Activated T-helper 1 cell treated with anti-CD3 and anti-CD28 coated beads, Interleukin-2, amount 50 U/mL, for 16 hours (primary cell): ENCODE measurements at places on chromosomes 1 and 21.

- peak; percentile 53 for DNase-seq
These were observed 14.0 kb downstream of the LAPTM5 start for GRCh38 chr1:30743584-30744059.

- DNase-seq, result peak; percentile 37
These were observed 14.7 kb upstream of the POFUT2 start for GRCh38 chr21:45302082-45303061.

DNA sequence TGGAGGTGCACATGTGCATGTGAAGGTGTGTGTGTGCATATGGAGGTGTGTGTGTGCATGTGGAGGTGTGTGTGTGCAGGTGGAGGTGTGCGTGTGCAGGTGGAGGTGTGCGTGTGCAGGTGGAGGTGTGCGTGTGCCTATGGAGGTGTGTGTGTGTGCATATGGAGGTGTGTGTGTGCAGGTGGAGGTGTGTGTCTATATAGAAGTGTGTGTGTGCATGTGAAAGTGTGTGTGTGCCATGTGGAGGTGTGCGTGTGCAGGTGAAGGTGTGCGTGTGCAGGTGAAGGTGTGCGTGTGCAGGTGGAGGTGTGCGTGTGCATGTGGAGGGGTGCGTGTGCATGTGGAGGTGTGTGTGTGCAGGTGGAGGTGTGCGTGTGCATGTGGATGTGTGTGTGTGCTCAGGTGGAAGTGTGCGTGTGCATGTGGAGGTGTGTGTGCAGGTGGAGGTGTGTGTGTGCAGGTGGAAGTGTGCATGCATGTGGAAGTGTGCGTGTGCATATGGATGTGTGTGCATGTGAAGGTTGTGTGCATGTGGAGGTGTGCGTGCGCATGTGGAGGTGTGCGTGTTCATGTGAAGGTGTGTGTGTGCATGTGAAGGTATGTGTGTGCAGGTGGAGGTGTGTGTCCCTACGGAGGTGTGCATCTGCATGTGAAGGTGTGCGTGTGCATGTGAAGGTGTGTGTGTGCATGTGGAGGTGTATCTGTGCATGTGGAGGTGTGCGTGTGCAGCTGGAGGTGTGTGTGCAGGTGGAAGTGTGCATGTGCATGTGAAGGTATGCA is 13.5 kb downstream of the C1orf74 start:
- DNase-seq, result no peak

GRCh38 chr1:119061700-119062099 is 73.6 kb upstream of the TBX15 start:
- no peak for DNase-seq

GRCh38 chr1:78370779-78371482 is 119.8 kb upstream of the PTGFR start:
- no peak for DNase-seq

GRCh38 chr1:216553040-216553439 is 129.8 kb upstream of the USH2A start:
- no peak for DNase-seq

- DNase-seq, result no peak
These were observed 1.3 kb upstream of the NRIP1 start for GRCh38 chr21:15066123-15066575.

GRCh38 chr1:206685334-206685768 is 646 bp downstream of the MAPKAPK2 start:
- DNase-seq, result no peak

GRCh38 chr1:158998781-158999161 is 10.9 kb upstream of the IFI16 start:
- DNase-seq, result no peak

- no peak for DNase-seq
These were observed 3.7 kb downstream of the PEAR1 start for GRCh38 chr1:156897078-156897825.
